Activated naive CD4-positive, alpha-beta T cell treated with anti-CD3 and anti-CD28 coated beads, Interleukin-2, amount 50 U/mL, for 16 hours (primary cell): ENCODE measurements at places on chromosomes 7 and 10.

- peak; percentile 86 for DNase-seq
Measured at GRCh38 chr7:138752518-138753149, 45.2 kb upstream of the TMEM213 start.

DNA sequence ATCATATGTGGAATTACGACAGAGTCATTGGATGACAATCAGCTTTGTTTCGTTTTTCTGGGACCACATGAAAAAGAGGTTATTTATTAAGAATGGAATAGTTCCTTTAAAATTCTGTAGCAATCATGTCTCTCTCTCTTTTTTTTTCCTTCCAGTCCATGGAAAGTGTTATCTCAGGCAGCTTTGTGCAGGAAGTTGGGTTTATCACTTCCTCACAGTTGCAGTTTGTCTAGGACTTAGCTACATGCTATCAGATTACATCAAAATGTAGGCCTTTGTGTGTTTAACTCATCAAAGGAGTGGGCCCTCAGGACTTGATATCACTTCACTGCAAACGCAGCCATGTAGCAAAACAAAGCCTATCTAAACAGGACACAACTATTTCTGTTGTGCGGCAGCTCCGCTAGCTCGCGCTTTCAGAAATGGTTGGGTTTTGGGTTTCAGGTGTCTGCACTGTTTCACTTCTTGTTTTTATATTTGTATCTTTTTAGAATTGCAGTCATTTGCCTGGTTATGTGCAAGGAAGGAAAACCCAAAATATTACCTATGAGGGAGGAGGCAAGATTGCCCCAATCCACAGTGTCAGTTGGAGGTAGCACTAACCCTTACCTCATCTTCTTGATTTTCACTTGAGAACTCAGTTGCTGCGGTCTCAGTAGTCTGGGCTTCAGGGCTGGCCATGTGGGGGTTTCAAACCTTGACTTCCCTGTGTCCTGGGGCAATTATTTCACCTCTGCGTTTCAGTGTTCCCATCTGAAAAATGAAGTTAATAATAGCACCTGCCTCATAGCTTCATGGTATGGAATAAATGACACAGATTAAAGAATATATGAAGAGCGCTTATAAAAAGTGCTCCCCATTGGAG, 66.7 kb downstream of the HHEX start:
- DNase-seq = no peak

- DNase-seq = peak; percentile 85
Measured at GRCh38 chr10:62804356-62805230, at the start of gene ADO. Gene ADO, plus strand, starts transcription at chr10:62804720. Its CDS starts 340 bp downstream, at chr10:62805060.

DNA sequence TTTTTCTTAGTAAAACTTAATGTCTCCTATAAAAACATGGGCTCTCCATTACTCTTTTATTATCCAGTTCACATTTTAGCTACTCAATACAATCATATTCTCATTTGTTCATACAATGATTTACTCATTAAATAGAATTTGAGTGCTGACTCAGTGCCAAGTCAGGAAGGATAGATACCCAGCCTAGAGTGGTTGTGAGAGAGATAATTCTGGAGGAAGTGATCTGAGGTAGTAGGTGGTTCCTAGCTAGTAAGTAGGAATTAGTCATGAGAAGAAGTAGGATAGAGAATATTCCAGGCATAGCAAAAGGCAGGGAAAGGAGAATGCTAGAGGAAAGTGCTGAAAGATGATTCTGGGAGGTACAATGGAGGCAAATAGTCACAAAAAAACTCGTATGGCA, 133.5 kb upstream of the MBL2 start:
- DNase-seq = no peak

- no peak for DNase-seq
Measured at GRCh38 chr7:21365866-21366624, 61.8 kb upstream of the SP4 start.

DNA sequence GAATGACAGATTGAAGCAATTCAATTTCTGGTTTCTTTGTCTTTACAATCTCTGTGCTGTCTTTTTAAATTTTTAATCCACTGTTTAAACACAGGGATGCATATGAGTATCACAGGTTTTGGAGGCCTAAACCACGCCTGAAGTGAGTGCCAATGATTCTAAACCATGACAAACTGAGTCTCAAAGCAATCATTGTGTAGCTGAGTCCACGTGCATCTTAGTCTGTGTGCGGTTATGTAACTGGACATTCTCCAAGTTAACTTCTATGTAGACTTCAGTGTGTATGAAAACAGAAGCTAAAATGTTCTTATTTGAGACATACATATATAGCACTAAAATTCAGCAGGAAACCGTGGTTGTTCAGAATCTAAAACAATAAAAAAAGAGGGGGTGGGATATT, 79.3 kb upstream of the ST8SIA6 start:
- DNase-seq = no peak

DNA sequence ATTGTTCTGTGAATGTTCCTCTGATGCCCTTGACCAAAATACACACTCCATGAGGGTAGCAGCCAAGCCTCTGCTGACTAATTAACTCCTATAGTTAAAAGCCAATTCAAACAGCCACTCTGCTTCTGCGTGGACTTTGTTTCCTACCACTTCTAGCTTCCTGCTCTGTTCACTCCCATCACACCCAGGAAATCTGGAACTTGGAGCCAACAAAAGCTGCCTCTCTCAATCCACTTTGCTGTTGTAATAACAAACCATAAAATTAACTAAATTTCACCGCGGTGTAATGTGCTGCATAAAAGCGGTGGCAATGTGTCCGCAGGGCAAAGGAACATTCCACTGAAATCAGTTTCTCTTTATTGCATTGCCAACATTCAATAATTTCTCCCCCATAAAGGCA, 239.5 kb downstream of the PLXNA4 start:
- DNase-seq = no peak

DNA sequence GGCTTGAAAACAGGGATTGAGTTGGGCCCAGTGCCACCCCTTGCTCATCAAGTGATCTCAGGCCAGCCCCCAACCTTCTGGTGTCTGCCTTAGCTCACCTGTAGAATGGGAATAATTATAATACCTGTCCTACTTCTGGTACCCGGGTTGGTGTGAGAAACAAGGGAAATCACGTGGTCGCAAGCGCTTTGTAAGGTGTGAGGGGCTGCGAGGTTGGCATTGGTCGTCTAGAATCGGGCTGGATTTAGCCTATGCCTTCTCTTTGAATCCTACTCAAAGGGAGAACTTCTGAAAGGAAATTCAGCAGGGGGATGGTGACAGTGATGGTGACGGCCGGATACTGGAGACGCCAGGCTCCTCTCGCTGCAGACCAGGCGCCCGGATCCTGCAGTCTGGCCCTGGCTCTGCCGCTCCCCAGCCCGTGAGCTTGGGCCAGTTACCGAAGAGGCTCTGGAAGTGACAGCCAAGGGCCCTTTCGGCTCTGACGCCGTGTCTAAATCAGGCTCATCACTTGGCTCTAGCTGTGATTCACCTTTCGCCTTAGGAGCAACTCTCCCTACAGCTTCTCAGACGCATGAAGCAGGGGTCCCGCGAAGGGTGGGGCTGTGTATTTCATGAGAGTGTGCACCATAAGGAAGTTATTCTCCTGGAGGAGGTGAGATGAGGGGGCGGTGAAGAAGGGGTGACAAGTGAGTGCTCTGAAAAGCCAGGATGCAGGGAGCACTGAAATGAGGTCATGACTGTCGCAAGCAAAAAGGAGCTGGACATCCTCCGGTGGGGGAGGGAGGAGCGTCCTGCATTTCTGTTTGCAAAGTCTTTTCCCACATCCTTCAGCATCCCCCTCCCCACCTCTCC, 4.0 kb upstream of the CREB5 start:
- DNase-seq = no peak

GRCh38 chr10:101558671-101559595, 29.1 kb downstream of the POLL start:
- no peak for DNase-seq

DNA sequence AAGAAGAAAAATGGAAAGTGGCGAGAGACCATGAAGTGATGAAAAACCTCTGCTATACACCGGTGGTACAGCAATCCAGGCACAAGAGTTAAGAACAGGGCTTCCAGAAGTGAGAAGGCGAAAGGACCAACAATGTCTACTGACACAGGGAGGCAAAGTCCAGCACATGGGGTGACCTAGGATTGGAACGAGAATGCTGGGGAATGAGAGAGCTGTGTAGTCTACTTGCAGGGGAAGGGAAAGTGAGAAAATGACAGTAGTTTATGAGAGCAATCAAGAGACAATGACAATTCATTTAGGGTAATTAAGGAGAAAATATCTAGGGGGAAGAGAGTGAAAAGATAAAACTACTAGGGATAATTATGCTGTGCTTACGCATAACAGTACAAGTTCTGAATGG, 169.2 kb downstream of the SLC25A13 start:
- DNase-seq = no peak

- DNase-seq = no peak
Measured at GRCh38 chr7:7953806-7954205, 14.8 kb upstream of the GLCCI1 start.

DNA sequence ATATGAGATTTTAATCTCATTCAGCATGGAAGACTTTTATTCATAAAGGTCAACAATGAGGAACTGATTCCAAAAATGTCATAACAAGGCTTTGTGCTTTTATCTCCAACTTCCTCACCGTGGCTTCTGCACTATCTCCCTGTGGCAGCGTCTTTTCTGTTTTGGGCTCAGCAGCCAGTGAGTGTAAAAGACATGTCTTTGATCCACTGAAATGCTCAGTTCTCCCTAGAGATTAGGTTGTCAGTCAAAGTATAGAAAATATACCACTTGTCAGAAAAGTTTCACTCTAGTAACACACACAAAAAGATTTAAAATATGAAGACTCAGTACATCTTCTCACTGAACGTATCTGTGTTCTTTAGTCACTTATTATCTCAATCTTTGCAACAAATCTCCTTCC, 901.8 kb upstream of the ZWINT start:
- no peak for DNase-seq

DNA sequence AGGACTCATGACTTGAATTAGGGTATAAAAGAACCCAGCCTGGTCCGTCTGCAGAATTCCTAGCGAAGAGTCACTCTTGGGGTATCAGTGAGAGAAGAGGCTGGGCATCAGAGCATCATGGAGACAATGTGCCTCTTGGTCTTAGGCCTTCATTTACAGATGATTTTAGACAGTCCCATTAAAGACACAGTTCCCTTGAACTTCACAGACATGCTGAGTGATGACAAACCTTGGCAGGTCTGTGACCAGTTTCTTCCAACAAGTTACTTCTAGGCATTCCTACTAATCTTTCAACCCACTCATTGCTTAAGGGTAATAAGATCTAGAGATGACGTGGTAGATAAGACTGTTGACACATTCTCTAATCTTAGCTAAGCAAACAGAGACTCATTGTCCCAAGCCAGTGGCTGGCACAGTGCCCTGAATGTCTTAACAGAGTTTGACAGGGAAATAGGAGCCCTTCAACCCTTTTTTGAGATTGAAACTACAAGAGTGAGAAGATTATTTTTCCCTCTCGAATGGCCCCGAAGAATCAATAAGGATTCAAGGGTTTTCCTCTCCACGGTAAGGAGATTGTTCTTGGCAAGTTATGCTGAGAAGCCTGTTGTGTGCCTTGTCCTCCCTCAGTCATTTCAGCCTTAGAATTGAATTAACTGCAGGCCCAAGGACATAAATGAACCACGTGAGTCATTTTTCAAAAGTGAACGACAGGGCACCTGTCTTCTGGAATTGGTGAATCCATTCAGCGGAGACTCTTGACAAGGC, 281.1 kb downstream of the CCDC3 start:
- no peak for DNase-seq

- DNase-seq = no peak
Measured at GRCh38 chr10:119368991-119369869, 161.9 kb downstream of the GRK5 start.

DNA sequence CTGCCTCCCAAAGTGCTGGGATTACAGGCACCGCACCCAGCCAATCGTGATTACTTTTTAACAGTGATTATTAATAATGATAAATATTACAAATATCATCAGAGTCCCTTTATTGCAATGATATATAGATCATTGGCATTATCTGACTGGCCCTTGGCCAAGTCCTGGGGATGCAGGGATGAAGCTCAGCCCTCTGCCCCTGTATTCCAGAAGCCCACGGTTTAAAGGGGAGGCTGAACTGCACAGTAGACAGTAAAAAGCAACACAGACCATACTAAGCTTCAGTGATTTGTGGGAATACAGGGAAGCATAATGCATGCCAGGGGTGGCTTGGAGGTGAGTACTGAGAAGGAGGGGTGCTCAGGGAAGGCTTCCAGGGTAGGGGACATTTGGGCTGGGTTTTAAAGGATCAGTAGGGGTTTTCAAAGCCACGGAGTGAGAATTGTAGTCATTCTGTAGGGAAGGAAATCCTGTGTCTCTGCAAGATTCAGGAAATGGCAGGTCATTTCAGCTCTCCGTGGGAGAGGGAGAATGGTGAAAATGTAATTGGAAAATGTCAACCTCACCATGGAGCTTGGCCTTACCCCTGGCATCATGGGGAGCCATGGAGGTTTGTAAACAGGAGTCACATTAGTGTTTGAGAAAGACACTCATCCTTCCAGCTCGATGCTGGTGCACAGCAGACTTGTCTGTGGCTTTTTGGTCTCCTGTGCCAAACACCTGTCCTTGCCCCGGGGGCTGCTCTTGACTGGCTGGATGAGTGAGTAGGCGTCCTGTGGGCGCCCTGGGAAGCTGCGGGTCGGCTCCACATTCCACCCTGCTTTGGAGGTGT, 8.8 kb downstream of the ADAMTS14 start:
- DNase-seq = no peak

DNA sequence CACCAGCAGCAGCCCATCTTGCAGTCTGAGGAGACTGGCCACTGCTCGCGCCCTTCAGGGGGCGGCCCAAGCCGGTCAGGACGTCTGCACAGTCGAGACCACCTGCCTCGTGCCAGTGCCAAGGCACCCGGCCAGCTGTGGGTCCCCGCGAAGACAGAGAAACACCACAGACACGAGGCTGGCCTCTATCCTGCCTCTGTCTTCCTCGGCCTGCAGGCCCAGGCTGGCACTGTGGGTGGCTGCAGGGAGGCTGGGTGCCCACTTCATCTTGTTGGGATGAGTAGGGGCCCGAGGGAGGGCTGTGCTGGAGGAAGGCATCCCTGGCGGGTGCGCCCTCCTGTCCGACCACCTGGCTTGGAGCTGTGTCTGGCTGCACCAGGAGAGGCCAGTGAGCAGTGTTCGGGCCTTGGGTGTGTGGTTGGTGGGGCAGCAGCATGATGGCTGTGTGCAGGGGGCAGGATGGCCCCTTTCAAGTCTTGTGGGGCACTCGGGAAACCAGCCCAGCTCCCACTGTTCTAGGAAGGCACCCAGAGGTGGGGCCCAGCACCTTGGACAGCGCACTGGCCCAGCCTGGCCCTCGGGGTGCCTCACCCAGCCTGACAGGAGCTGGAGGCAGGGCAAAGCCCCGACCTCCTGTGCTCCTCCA, 7.3 kb downstream of the DPYSL4 start:
- no peak for DNase-seq

DNA sequence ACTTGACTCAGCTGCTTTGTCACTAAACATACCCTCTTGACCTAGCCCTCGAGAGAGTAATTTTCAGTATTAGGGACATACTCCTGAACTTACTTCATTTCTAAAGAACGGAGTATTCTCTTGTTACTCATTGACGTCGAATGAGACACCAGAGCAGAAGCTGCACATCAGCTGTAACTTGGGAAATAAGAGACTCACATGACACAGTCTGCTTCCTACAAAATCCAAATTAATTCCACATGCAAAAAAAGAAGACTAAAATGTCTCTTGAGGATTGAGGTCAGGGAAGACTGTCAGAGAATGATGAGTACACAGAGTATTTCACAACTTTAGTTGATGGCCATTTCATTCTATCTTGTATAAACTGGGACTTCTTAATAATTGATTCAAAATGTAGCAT, 114.7 kb upstream of the EGFR start:
- DNase-seq = no peak

GRCh38 chr10:4243169-4243568, 458.2 kb upstream of the KLF6 start:
- DNase-seq = no peak

- DNase-seq = no peak
Measured at GRCh38 chr10:35349389-35349915, 13.1 kb downstream of the CCNY start.
